Gastroesophageal sphincter (tissue), 4 donors: ENCODE measurements at places on chromosomes 11 and 22.
A peak's percentile ranks its signal among the peaks of the same experiment; 100 is the strongest.

- no peak overlapping the region for H3K4me3 ChIP-seq
- ATAC-seq, result no peak
- no peaks in the 10 kb centered on the region for H3K4me1 ChIP-seq
- no peaks in the 10 kb centered on the region for H3K27me3 ChIP-seq
- no peaks in the 10 kb centered on the region for H3K36me3 ChIP-seq
- H3K27ac ChIP-seq, result no peak overlapping the region
These were observed 18.3 kb upstream of the TMPRSS4 start for GRCh38 chr11:118058311-118059245.

GRCh38 chr11:97610854-97611253 lies 1221.0 kb downstream of the JRKL start:
- no peak overlapping the region for H3K4me3 ChIP-seq
- H3K36me3 ChIP-seq, result no peaks in the 10 kb centered on the region
- no peaks in the 10 kb centered on the region for H3K4me1 ChIP-seq
- H3K27ac ChIP-seq, result no peak overlapping the region

DNA sequence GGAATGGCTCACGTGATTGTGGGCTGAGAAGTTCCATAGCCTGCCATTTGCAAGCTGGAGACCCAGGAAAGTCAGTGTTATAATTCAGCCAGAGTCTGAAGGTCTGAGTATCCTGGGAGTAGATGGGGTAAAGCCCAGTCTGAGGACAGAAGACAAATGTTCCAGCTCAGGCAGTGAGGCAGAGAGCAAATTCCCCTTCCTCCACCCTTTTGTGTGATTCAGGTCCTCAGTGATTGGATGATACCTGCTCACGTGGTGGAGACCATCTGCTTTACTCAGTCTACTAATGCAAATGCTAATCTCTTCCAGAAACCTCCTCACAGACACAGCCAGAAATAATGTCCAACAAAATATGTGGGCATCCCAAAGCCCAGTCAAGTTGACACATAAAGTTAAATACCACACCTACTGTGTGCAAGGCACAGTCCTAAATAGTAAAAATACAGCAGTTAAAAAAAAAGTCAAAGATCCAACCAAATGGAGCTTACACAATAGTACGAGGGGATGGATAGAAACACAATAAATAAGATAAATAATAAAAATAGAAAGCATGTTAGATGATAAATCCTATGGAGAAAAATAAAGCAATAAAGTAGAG lies 13.2 kb upstream of the APOL6 start:
- H3K27me3 ChIP-seq, result no peaks in the 10 kb centered on the region
- H3K27ac ChIP-seq, result no peak overlapping the region
- peaks cover 22% of the 10 kb centered on the region for H3K4me1 ChIP-seq
- no peak for ATAC-seq

GRCh38 chr11:7536100-7536499 lies 22.3 kb downstream of the PPFIBP2 start:
- no peak overlapping the region for H3K4me3 ChIP-seq
- H3K27me3 ChIP-seq, result no peaks in the 10 kb centered on the region
- H3K4me1 ChIP-seq, result peaks cover 8% of the 10 kb centered on the region

DNA sequence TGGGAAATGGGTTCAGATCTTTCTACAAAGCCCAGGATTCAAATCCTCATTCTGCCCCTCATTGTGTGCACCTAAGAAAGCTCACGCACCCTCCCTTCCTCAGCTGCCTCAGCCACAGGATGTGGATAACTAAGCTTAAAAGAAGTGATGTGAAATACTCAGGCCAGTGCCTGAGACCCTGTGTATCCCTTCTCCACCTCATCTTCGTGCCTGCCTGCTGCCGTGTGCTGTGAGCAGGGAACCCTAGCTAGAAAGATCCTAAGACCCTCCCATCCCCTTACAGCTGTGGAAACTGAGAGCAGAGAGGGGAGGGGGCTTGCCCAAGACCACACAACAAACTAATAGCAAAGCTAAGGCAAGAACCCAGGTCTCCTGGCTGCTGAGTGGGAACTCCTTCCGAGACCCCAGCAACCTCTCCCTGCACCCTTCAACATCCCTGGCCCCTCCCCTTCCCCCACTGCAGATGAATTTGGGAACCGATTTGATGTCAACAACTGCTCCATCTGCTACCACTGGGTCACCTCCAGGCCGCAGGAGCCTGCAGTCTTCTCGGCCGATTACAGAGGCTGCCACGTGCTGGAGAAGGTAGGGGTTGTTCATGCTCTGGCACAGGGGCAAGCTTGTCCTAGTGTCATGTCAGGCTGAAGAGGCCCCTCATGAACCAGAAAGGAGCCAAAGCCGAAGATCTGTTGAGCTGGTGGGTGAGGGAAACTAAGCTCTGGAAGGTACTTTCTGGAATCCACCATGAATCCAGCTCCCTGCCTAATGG lies 1.5 kb downstream of the ZP1 start:
- H3K36me3 ChIP-seq, result no peaks in the 10 kb centered on the region
- H3K27ac ChIP-seq, result no peak overlapping the region
- H3K27me3 ChIP-seq, result no peaks in the 10 kb centered on the region
- no peak overlapping the region for H3K4me3 ChIP-seq
- H3K4me1 ChIP-seq, result peaks cover 6% of the 10 kb centered on the region

DNA sequence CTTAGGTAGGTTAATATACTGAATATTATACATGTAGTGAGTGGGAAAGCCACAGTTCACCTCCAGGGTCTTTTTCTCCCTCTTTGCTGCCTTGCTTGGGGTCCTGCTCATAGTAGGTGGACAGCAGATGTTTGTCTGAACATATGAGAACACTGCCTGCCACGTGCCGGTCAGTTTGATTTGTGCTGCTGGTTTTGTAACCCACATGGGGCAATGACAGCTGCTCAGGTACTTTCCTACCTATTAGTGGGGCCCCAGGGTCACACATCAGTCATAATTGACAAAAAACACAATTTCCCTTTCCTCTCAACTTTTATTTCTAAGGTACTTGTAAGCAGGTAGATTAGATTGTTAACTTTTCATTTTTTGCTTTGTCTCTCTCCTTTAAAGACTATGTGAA lies 43.8 kb downstream of the BMAL1 start:
- peaks cover 4% of the 10 kb centered on the region for H3K36me3 ChIP-seq
- H3K4me1 ChIP-seq, result peaks cover 33% of the 10 kb centered on the region
- H3K27me3 ChIP-seq, result no peaks in the 10 kb centered on the region
- no peak for ATAC-seq
- no peak overlapping the region for H3K27ac ChIP-seq
- no peak overlapping the region for H3K4me3 ChIP-seq

DNA sequence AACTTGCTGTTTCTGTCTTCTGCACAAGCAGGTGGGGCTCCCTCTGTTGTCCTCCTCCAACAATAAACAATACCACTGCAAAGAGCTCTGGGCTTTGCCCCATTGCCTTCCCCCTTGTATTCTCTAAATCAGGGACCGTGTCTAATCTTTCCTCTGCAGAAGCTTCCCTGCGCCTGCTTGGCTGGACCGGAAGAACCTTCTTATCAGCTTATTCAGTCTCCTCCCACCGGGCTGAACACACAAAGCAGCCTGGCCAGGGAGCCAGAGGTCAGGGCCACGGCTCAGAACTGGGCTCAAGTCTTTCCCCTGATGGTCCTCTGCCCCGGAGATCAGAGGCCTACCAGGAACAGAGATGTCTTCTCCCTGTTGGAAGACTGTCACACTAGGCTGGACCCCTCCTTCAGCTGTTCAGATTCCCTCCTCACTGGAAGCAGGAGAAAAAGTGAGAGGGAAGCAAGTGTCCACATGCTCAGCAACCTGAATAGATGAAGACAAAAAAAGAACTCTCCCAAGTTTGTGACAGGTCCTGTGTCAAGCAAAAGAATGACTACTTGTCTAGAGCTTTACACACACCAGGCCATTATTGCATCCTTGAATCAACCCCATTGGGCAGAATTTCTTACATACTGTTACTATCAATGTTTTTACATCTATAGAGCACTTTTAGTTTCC lies 63.7 kb downstream of the RAB30 start:
- H3K4me1 ChIP-seq, result peaks cover 23% of the 10 kb centered on the region
- H3K36me3 ChIP-seq, result no peaks in the 10 kb centered on the region
- no peak overlapping the region for H3K4me3 ChIP-seq
- H3K27ac ChIP-seq, result peak overlapping the region; percentile 46
- H3K27me3 ChIP-seq, result no peaks in the 10 kb centered on the region

- ATAC-seq, result no peak
- H3K4me3 ChIP-seq, result no peak overlapping the region
- no peaks in the 10 kb centered on the region for H3K36me3 ChIP-seq
- no peak overlapping the region for H3K27ac ChIP-seq
- H3K4me1 ChIP-seq, result peaks cover 3% of the 10 kb centered on the region
- H3K27me3 ChIP-seq, result no peaks in the 10 kb centered on the region
These were observed 6.0 kb upstream of the SLC35C1 start for GRCh38 chr11:45798793-45799441.

DNA sequence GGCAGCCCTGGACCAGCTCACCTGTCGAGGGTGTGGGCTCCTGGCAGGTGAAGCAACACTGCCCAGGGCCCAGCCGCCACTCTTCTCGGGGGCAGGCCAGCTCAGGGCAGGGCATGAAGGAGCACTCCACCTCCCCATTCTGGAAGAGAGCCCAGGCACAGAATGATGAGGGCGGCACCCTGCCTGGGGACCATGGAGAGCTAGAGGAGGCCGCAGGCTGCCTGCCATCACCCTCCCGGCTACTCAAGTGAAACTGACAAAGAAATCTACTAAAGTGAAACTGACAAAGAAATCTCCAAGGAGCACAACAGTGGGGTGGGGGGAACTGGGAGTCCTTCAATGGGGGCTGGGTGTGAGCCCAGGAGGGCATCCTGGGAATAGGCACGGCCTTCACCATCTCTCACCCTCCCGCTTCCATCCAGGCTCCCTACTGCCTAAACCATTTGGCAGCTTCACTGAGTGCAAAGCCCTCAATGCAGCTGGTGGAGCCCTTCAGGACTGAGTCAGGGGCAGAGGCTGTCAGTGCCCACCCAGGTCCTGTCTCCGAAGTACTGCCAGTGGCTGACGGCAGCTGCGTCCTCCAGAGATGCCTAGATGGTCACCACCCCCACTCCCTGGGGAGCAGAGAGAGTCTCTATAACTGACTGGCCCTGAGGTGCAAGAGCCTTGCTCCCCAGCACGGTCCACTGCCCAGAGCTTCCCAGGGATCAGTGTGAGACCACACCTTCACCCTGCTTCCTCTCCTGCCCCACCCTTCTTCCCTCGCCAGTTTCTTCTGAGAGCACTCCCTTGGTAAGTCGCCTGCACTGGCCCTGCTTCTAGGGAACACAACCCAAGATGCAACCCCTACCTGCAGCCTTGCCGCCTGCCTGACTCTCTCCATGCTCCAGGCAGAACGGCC lies 21.7 kb downstream of the VWCE start:
- H3K36me3 ChIP-seq, result no peaks in the 10 kb centered on the region
- H3K27ac ChIP-seq, result no peak overlapping the region
- H3K4me3 ChIP-seq, result no peak overlapping the region

- H3K4me1 ChIP-seq, result peaks cover 5% of the 10 kb centered on the region
- H3K4me3 ChIP-seq, result no peak overlapping the region
- H3K36me3 ChIP-seq, result no peaks in the 10 kb centered on the region
- peak overlapping the region; percentile 3 for H3K27ac ChIP-seq
- no peaks in the 10 kb centered on the region for H3K27me3 ChIP-seq
- no peak for ATAC-seq
These were observed 6.0 kb downstream of the RNF169 start for GRCh38 chr11:74754507-74755252.

GRCh38 chr11:112269139-112269538 lies 8.5 kb upstream of the PLET1 start:
- H3K4me1 ChIP-seq, result no peaks in the 10 kb centered on the region
- H3K27me3 ChIP-seq, result no peaks in the 10 kb centered on the region
- no peak overlapping the region for H3K27ac ChIP-seq
- no peaks in the 10 kb centered on the region for H3K36me3 ChIP-seq
- ATAC-seq, result no peak
- H3K4me3 ChIP-seq, result no peak overlapping the region

- H3K27ac ChIP-seq, result peak overlapping the region; percentile 45
- no peak overlapping the region for H3K4me3 ChIP-seq
- H3K4me1 ChIP-seq, result no peaks in the 10 kb centered on the region
These were observed 120.9 kb downstream of the GALNT18 start for GRCh38 chr11:11500744-11501487.

GRCh38 chr11:59523541-59523940 lies 12.2 kb downstream of the OR4D9 start:
- H3K4me3 ChIP-seq, result no peak overlapping the region
- no peaks in the 10 kb centered on the region for H3K36me3 ChIP-seq
- H3K27me3 ChIP-seq, result peaks cover 11% of the 10 kb centered on the region
- H3K27ac ChIP-seq, result no peak overlapping the region

DNA sequence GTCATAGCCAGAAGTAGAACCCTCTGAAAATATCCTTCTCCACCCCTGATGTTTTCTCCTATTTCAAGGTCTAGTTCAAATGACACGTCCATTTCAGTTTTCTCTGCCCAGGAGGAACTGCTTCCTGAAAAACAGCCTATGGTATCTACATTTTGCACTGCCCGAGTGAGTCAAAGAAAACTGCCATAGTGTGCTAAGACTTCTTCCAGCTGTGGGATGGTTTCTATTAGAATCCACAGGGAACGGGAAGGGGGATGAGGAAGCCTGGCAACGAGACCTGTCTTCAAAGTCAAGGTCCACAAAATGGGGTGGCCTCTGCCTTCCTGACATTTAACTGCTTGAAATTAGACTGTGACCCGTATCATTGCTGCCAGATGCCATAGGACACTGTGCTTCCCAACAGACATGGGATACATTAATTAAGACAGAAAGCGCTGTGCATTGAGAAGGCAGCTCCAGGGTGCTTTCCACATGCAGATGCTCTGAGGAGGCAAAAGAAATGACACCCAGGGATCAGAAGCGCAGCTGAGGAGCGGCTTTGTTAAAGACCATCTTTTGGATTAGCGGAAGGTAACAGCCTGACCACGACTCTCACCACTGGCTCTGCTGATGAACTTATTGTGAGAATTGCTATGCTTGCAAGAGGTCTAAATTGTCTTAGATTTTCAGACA lies 39.4 kb upstream of the NUP50 start:
- no peak overlapping the region for H3K4me3 ChIP-seq
- no peak overlapping the region for H3K27ac ChIP-seq
- peaks cover 45% of the 10 kb centered on the region for H3K27me3 ChIP-seq
- ATAC-seq, result no peak
- no peaks in the 10 kb centered on the region for H3K36me3 ChIP-seq
- no peaks in the 10 kb centered on the region for H3K4me1 ChIP-seq

GRCh38 chr11:117790279-117790678 lies 6.7 kb downstream of the DSCAML1 start:
- no peaks in the 10 kb centered on the region for H3K36me3 ChIP-seq
- H3K27ac ChIP-seq, result no peak overlapping the region
- H3K4me1 ChIP-seq, result no peaks in the 10 kb centered on the region

DNA sequence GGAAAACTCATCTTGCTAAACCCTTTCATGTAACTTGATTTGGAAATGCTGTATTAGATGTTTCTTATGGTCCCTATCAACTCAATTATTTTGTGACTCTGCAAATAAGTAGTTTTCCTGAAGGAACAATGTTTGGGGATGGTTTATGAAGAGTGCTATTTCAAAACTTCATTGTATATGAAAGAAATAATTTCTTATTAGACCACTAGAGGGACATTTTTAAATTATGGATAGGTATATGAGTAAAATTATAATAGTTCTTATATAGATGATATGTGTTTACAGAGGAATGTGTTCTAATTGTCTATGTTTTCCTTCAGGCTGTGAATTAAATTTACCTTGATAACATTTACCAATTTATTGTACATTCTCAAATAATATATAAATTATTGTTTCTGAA lies 509.4 kb upstream of the RAG2 start:
- no peak for ATAC-seq
- H3K27ac ChIP-seq, result no peak overlapping the region
- H3K36me3 ChIP-seq, result no peaks in the 10 kb centered on the region
- no peak overlapping the region for H3K4me3 ChIP-seq

- H3K27me3 ChIP-seq, result no peaks in the 10 kb centered on the region
- ATAC-seq, result no peak
- no peak overlapping the region for H3K27ac ChIP-seq
- H3K4me1 ChIP-seq, result no peaks in the 10 kb centered on the region
- no peaks in the 10 kb centered on the region for H3K36me3 ChIP-seq
These were observed 952.5 kb upstream of the CNTN5 start for GRCh38 chr11:98068251-98068650.
